GM23338 (cell line): ENCODE measurements at places on chromosomes 4 and X. TPM values are rescaled to one million over a fixed set of nuclear protein-coding genes. Genes with fewer than 3 reads are reported as not detected.

DNA sequence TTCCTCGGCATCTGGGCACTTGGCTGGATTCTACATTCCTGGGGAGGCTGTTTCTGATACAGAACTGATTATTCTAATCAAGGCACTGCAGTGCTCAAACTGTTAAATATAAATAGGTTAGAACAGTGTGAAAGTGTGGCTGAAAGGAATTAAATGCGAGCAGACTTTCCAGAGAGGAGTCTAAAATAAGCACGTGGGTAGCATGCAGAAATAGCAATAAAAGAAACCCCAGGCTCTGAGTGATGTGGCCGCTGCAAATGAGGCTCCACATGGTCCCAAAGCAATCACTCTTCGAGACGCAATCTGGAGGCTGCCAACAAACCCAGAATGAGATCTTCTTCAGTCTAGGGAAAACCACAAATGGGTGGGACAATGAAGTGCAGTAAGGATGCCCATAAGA lies 30.6 kb upstream of the MTM1 start:
- H3K27me3 ChIP-seq, result no peaks in the 10 kb centered on the region
- no peak for DNase-seq
- no peaks in the 10 kb centered on the region for H3K36me3 ChIP-seq
- no peaks in the 10 kb centered on the region for H3K4me1 ChIP-seq
- no peak overlapping the region for H3K27ac ChIP-seq

GRCh38 chrX:134375691-134376090 lies 84.3 kb upstream of the HPRT1 start:
- peak overlapping the region; percentile 90; the same call in 1 of the 2 replicates for H3K4me3 ChIP-seq
- H3K27ac ChIP-seq, result no peak overlapping the region
- no peaks in the 10 kb centered on the region; the same call in 1 of the 2 replicates for H3K36me3 ChIP-seq
- peaks cover 6% of the 10 kb centered on the region; the same call in 1 of the 2 replicates for H3K4me1 ChIP-seq
- DNase-seq, result no peak

RNF128 gene
- total RNA-seq, result 2.2 and 3.2 TPM in 2 replicates

EDA2R gene
- total RNA-seq, result 7.0 and 9.6 TPM in 2 replicates
